NCI-H510A (cell line): ENCODE measurements at places on chromosomes 5 and 9.

DNA sequence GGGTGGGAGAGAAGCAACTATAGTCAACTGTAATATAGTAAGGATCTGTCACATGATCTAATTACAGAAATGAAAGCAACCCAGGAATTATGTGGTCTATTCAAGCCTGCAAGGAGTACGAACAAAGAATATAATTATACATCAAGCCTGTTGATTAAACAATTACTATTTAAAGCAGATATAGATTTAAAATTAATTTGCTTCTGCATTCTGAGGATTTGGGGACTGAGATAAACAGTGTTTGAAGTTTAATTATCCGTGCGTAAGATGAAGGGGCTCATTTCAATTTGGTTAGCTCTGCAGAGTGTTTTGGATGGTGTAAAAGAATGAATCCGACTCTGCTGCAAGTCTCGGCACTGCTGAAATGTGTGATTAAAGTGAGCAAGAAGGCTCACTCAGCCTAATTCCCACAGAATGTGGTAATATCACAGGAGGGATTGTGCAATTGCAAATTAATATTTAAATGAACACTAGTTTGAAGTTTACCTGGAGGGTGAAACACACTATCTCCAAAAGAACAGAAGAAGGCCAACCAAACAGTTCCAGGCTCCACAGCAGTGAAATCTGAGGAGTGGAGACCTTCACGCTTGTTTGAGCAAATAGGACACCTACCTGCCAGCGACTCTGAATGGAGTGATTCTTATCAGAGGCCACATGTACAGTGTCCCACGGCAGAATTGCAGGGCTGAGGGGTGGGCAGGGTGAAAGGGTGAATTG is 420.6 kb upstream of the SLC30A5 start:
- no peak for DNase-seq

GRCh38 chr5:135703016-135703550 is 124.3 kb upstream of the CXCL14 start:
- no peak for DNase-seq

- DNase-seq = no peak
Observed at GRCh38 chr9:89722712-89723111, 117.9 kb downstream of the GADD45G start.

- no peak for DNase-seq
Observed at GRCh38 chr9:109460576-109460975, 37.5 kb downstream of the PTPN3 start.

GRCh38 chr5:41109186-41109585 is 38.0 kb upstream of the MROH2B start:
- no peak for DNase-seq

- no peak for DNase-seq
Observed at GRCh38 chr5:103849934-103850333, 287.3 kb upstream of the NUDT12 start.

DNA sequence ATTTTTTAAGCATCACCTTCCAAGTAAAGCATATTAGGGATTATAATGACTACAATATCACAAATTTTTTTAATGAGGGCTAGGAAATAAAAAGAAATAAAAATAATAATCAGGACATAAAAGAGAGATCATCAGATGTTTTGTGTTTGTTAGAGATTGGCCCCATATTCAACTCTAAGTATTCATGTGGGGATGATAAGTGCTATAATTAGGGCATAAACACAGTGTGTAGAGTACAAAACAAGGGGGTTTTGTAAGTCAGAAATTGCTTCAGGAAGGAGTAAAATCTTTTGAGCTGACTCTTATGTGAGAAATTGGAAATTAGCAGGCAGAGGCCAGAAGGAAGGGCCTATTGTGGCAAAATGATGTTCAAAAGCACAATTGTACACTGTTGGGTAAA is 127.3 kb downstream of the STARD4 start:
- no peak for DNase-seq

GRCh38 chr5:132778856-132779255 is 1.8 kb upstream of the SEPTIN8 start:
- DNase-seq = no peak

- no peak for DNase-seq
Observed at GRCh38 chr9:92185096-92185495, 69.9 kb upstream of the SPTLC1 start.

DNA sequence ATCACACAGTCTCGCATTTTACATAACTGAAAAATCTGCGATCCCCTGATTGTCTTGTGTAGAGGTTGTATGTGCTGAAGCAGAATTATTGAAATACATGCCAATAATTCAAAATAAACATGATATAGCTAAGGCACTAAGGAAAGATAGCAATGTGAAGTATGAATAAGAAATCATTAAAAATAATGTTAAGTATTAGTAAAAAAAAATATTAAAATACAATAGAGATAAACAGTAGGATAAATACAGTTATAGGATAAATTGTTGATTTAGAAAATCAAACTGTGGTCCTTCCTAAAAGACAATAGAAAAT is 121.1 kb downstream of the FBXL17 start:
- DNase-seq = no peak
